ENCODE measurements at places on chromosomes 1 and 21.
A peak's percentile ranks its signal among the peaks of the same experiment; 100 is the strongest.

GRCh38 chr1:23367451-23367790 lies 2.2 kb downstream of the ZNF436 start:
- no peak for DNase-seq

GRCh38 chr1:204415351-204415750 lies 3.7 kb upstream of the PPP1R15B start:
- no peak for DNase-seq

DNA sequence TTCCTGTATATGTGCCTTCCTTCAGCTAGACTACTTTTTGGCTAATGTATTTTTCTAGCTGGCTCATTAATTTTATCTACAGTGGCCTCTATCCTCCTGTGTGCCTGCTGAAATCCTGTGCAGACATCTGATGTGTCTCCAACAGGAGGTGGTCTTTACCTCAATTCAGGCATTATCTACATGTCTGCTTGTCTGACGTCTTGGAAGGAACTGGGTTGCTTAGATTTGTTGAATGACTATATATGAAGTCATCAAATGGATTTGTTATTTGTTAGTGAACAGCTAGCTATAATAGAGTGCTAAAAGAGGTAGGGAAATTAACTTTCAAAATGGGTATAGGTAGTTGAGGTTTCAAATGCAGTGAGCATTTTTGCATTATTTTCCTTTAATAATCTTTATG lies 6.7 kb downstream of the RPL5 start:
- DNase-seq: no peak

GRCh38 chr1:18203645-18204044 lies 96.0 kb downstream of the IGSF21 start:
- DNase-seq: no peak

DNA sequence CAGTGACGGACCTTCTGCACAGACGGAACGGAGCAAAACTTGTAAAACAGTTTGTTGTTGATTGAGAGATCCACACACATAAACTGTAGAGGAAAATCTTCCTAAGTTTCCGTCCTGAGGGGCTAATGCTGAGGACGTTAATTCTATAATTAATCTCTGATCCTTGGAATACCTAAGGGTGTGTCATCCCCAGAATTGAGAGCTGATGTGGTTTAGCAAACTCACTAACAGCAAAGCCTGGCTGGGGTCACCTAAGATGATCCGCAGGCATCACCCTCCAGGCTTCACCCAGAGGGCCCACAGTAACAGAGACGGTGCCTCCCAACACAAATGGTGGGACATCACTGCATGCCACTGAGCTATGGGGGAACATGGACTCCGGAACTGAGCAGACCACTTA lies 97.5 kb downstream of the SMYD2 start:
- no peak for DNase-seq

DNA sequence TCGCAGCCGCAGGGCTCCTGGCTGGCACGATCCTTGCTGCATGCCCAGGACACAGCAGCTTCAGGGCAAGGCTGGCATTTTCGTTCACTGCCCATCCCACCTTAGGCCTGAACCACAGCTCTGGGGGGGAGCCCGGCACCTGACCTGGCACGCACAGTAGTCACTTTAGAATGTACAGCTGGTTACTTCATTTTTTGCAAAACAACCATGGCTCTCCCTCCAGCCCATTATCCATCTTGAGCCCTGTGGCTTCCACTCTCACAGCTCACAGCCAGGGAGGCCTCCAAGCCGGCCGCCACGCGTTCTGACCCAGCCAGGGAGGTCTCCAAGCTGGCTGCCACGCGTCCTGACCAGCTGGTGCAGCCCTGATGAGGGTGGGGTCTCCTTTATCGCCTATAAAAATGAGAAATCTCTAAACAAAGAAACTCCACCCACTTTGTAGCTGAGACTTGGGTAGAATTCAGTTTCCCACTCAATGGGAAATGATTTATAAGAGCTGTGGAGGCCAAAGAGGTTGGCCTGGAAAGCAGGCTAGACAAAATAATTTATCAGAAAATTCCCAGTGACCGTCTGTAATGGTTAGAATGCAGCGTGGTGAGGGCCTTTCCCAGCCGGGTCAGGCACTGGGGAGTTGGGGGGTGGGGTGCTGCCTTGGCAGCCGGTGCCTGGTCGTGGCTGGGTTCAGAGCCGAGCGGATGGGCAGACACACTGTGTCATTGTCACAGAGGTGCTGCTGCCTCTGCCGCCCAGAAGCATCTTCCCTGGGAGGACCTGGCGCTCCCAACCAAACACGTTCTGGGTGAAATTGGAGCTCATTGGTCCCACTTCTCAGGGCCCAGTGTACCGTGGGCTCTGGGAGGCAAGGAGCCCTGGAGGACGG lies 54.6 kb upstream of the ACTRT2 start:
- peak; percentile 72 for DNase-seq

DNA sequence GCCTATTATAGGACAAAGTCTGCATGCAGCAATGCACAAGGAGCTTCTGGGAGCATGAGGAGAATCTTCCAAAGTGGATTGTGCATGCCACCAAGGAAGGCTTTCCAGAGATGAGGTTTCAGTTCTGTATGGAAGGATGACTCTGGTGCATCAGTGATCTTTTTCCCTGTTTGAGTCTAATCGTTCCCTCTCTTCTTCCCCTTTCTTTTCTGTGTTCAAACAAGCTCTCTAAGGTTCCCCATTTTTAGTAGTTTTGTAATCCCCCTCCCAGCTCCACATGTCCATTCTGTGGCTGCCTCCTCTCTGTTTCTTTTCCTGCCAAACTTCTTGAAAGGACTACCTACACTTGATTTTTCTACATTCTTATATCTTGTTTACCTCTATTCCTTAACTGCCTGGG lies 43.3 kb upstream of the USP25 start:
- DNase-seq: no peak

GRCh38 chr1:119387858-119388257 lies 19.3 kb downstream of the HAO2 start:
- DNase-seq: no peak

DNA sequence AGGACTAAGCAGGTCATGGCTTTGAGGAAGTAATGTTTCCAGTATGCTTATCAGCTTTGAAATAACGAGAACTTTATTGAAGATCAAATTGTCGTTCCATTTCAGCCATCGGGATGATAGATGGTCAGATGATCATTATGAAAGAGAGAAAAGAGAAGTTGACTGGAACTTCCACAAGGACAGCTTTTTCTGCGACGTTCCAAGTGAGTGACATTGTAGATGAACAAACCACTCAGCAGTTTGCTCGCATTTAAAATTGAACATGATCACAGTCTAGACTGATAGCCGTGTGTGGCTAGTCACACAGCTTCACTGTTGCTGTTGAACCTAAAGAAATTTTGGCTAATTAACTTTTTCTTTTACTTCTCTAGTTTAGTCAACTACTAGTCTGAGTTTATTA lies 151.1 kb downstream of the TLR5 start:
- no peak for DNase-seq

DNA sequence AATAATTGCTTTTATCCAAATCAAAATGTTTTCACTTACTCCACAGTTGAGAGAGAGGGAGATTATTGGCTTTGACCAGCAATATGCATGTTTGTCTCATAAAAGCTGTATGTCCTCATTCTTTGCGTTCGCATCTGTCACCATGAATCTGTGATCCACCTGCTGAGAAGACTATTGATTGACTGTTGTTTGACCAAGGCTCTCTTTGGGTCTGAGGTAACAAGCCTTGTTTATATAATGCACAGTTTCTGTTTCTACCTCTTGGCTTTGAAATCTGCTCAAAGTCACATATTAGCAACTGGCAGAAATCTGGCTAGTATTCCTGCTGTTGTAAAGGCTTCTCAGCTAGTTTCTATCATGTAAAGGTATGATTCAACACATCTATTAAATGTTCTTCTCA lies 157.0 kb downstream of the LYPLAL1 start:
- no peak for DNase-seq

- DNase-seq: no peak
These were observed 94.6 kb upstream of the RALGPS2 start for GRCh38 chr1:178630417-178630816.

Measured in anterior cingulate cortex (tissue), 58 donors.